ENCODE measurements at places on chromosomes 5 and 9.

DNA sequence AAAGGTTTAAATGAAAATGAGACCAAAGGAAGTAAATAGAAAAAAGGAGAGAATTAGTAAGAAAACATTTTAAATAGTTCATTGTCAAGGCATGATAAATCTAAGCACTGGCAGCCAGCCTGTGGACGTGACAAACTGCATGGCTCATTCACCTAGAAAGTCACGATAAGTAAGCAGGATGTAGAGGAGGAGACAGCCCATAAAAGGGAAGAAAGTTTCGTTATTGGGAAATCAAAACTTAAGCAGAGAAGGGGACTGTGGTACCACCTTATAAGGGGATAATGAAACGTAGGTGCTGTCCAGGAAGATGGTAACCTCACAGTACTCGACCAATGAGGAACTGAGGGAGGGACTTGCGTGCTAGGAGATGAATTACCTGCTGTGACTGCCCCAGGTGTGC lies 494.5 kb upstream of the GRAMD2B start:
- no peak for DNase-seq

GRCh38 chr5:115243412-115243811 lies 19.3 kb downstream of the PGGT1B start:
- no peak for DNase-seq

DNA sequence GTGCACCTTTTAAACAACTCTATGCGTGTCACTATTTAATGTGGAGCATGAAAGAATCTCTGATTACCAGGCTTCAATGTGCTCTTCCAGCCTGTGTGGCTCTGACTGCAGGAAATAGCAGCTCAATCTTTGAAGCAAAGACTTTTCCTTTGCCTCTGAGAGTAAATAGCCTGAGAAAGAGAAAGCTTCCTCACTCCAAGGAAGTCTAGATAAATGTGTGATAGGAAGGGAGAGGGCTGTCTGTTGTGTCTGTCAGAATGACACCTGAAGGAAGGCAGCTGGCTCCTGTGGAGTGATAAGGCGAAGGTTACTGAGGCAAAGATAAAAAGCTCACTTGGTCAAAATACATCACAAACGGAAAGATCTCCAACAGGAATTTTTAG lies 205.3 kb upstream of the HAPLN1 start:
- no peak for DNase-seq

GRCh38 chr9:131800366-131800765 lies 60.5 kb upstream of the RAPGEF1 start:
- DNase-seq, result no peak

GRCh38 chr9:79570448-79571308 lies 1.1 kb upstream of the TLE4 start:
- no peak for DNase-seq

- DNase-seq, result no peak
Observed at GRCh38 chr5:125041798-125042197, 295.4 kb upstream of the ZNF608 start.

DNA sequence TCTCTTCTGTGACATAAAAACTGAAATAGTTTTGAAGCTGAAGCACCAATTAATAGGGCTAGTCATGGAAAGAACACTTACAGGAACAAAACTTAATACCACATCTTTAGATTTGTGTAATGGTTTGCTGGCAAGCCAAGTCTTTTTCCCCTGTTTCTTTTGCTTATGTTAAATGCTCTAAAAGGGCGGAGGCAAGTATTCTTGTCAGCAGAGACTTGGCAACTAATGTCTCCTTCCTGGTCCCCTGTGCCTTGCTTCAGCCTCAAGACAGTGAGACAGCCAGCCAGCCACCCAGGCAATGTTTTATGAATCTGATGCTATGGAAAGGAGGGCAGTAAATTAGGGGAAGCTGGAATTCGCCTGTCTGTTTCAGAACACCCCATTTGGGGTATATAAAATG lies 45.7 kb downstream of the PRRC1 start:
- no peak for DNase-seq

DNA sequence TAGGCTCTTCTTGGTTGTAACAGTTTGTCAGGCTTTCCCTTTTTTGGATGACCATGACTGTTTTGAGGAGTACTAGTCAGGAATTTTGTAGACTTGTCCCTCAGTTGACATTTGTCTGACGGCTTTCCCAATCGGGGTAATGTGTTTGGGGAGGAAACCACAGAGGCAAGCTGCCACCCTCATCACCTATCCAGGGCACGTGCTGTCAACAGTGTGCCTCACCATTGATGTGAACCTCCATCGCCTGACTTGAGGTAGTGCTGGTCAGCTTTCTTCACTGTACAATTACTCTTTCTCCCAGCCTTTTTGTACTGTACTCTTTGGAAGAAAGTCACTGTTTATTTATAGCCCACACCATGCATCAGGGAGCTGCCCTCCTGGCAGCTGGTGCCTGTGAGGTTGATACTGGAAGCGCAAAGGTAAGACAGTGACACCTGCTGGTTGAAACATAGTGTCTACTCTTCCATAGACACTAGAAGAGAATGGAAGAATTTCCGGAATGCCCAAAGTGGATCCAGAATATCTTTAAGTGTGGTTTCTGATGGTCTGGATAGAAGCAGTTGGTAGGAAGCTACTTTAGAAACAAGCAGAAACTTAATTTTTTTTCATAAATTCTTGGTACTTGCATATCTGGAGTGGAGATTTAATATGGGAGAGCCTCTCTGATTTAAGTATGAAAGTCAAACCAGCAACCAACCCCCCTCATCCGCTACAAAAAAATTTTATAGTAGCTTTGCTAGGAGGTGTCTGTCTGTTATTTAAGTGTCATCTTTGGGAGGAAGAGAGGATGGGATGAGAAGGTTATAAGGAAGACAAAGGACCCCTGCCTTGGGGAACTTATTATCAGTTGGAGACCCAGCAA lies 69.3 kb downstream of the SNX30 start:
- no peak for DNase-seq

All from stimulated activated CD4-positive, alpha-beta T cell treated with anti-CD3 and anti-CD28 coated beads, TNF-alpha, amount 100 ng/mL, for 1 hour (primary cell).